Endothelial cell (in vitro differentiated cells): ENCODE measurements at places on chromosomes 11 and 22.

DNA sequence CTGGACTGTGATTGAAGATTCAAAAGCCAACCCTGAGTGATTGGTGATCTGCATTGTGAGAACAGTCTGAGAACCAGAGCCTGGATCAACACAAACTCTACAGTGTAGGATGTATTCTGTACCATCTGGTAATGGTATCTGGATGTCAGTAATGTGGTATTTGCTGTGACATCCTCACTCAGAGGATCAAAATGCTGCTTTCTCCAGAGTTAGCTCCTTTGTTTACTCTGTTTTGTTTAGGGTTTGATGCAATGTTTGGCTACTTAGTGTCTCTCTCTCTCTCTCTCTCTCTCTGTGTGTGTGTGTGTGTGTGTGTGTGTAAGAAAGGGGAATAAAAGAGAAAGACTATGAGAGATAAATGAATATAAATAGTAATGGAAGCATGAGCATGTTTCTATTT, 24.3 kb downstream of the CASP4 start:
- DNase-seq: no peak

GRCh38 chr11:112949781-112950575, 11.2 kb upstream of the NCAM1 start:
- DNase-seq: no peak

DNA sequence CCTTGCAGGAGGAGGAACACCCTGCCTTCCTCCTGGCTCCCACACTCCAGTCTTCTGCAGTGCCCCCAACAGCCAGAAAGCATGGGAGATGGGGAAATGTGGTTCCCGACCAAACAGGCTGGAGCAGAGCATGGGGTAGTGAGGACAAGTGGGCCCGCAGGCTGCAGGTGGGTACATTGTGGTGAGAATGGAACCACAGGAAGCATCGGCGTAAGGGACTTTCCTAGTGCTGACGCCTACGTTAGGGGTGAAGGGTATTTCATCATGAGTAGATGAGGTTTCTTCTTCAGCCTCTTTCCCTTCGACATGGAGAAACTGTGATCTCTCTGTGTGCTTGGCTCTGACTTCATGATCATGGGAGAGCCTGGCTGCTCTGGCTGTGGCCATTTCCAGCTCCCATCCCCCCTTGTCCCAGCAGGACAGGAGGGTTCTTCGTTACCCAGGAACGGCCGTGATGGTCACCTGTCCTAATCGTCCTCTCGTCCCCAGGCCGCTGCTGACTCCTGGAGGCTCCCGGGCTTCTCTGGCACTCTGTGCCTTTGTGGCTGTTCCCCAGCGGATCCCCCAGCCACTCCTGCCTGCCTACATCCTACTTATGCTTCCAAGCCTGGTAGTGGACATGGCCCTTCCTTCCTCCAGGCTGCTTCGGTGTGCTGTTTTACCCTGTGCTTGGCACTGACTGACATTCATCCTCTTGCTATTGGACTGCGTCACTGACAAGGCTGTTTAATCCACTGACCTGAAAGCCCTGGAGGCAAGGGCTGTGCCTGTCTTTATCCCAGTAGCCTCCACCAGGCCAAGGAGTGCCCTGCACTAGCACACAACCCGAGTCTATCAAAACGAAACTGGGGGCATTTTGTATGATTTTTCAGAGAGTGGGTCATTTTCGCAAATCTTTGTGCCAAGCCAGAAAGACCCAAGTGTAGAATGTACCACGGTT, 65.2 kb upstream of the CECR2 start:
- DNase-seq: no peak

- no peak for DNase-seq
Measured at GRCh38 chr22:20857247-20857643, 1.4 kb downstream of the PI4KA start.

DNA sequence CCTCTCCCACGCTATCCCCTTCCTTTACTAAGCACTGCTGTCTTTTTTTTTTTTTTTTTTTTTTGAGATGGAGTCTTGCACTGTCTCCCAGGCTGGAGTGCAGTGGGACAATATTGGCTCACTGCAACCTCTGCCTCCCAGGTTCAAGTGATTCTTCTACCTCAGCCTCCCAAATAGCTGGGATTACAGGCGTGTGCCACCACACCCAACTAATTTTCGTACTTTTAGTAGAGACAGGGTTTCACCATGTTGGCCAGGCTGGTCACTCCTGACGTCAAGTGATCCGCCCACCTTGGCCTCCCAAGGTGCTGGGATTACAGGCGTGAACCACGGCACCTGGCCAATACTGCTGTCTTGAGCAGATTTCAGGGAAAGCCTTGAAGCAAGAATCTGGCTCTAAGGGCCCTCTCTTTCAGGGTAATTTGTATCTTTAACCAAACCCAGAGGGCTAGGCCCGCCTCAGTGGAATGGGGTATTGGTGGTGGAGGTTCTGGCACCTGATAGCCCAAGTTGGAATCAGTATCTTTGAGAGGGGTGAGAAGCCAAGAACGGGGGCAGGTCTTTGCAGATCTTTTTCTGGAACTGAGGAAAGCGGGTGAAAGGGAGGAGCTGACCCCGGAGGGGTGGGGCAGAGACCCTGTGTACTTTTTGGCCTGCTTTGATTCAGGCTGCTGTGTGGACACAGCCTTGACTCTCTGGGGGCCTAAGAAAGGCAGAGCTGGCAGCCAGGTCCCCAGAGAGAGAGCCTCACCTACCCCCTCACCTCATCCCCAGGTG, 37.0 kb downstream of the TRIOBP start:
- no peak for DNase-seq

GRCh38 chr11:133081020-133081419, 451.3 kb downstream of the OPCML start:
- no peak for DNase-seq

DNA sequence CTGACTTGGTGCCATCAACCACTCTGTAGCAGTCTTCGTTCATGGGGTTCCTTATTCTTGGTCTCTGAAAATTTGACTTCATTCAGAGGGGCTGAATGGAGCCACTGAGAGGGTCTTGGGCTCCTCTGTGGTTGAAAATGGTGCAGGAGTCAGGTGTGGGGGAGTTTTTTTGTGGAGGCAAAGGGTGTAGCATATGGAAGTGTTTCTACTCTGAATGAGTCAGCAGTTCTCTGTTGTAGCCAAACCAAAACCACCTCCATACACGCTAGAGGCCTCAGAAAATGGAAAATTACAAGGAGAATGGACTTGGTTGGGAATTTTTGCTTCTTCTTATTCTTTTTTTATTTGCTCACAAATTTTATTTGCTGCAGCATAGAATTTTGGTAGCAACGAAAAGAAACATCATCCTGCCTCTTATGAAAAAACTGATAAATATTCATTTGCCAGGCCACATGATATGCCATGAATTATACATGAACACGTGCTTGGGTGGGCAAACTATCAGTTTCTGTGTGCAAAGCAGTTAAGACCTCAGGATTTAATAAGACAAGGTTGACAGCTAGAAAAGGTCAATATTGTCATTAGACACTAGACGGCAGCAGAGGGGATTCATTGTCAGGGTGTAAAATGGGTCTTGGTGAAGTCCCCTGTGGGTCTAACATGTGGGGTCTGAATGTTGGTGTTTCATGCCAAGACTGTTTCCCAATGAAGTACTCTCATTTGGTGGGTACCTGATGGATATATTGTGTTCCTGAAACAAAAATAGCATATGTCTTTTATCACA, 111.7 kb downstream of the MYO18B start:
- DNase-seq: no peak

- DNase-seq: no peak
Measured at GRCh38 chr11:96366024-96366423, 23.0 kb upstream of the MAML2 start.

- DNase-seq: no peak
Measured at GRCh38 chr11:75035911-75036565, 47.3 kb downstream of the NEU3 start.

GRCh38 chr22:37633089-37633624, 6.3 kb upstream of the SH3BP1 start:
- no peak for DNase-seq

- no peak for DNase-seq
Measured at GRCh38 chr11:38476808-38477575, 1879.0 kb upstream of the RAG2 start.

DNA sequence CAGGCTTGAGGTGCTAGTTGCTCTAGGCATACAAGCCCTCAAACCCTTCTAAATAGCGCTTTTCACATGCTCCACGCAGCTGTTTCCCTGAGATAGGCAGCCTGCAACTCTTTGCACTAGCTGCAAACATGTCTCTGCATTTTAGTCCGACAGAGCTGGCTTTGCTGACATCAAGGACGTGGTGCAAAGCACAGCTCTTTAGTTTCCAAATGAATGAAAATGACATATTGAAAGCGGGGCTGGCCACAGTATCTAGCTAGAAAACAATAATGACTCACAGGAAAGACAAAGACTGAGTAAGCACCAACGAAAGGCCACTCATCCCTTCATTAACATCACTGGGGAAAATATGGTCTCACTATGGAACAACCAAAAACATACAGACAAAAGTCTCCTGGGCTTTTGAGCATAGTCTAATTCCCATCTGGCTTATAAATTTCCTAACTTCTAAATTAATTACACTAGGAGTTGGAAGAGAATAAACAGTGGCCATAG, 15.3 kb upstream of the ZC3H12C start:
- no peak for DNase-seq

DNA sequence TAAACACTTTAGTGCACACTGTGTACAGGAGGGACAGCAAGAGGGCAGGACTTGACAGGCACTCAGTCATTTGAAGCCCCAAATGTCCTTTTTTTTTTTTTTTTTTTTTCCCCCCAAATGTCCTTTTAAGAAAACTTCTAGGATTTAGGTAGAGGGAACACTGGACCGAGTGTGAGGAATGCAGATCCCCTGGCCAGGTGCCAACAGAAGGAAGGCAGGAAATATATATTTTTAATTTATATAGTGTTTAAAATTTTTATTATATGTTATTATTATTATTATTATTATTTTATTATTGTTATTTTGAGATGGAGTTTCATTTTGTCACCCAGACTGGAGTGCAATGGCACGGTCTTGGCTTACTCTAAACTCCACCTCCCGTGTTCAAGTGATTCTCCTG, 35.5 kb downstream of the ARHGAP8 start:
- no peak for DNase-seq

DNA sequence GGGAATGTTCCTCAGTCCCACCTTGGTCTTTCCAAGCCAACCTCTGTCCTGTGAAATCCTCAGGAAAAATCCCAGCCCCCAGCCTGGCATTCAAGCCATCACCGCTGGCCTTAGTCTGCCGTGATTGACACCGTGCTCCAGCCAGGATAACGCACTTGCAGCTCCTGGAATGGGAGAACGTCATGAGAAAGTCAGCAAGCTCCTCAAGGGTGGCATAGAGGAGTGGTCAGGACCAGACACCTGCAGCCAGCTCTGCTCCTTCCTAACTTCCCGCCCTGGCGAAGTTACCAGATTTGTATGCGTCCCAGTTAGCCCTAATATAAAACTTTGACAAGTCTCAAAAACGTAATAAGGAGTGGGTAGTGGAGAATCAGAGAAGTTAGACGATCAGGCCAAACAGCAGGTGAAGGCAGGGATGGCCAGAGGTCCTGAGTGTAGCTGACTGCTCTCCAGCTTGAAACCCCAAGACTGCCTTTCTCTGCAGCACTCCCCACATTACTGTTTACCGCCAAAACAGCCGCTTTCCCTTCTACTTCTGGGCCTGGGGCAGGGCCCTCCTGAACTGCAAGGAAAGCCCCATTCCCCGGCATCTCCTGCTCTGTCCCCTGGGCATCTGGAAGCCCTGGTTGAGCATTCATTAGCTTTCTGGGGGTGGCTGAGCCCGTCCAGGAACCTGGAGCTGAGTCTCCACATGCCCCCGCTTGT, 1.3 kb upstream of the DKK3 start:
- DNase-seq: no peak

DNA sequence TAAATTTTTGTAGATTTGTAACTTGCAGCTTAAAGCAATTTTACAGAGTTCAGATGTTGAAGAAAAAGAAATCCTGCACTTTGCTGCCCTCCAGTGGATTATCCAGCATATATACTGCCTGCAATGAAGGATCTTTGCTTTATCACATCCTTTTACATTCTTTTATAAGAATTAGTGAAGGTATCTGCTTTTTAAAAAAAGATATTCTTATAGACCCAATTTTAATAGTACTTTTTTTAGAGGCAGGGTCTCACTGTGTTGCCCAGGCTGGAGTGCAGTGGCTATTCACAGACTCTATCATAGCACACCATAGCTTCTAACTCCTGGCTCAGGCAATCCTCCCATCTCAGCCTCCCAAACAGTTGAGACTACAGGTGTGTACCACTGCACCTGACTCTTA, 60.7 kb downstream of the TTC17 start:
- DNase-seq: peak; percentile 28

GRCh38 chr11:6393989-6394670, 3.9 kb downstream of the SMPD1 start:
- no peak for DNase-seq

DNA sequence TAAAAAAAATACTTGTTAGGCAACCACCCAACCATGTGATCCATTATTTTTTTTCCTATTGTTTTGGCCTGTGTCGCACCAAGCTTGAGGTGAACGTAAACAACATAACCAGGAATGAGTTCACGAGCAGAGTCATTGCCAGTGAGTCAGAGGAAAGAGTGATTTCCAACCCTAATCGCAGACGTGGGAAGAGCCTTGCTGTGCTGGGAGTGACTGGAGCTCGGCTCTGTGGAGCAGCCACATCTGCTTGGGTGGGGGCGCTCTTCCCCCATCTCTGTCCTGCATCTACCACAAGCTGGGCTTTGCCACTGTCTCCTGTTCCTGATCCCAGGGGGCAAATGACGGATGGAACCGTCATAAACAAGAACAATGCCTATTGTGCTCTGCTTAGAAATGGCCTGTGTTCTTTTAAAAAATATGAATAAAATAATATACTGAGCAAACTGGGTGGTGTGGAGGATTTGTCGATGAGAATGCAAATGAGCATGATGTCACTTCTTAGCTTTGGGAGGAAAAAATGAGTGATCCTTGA, 210.0 kb downstream of the KIRREL3 start:
- no peak for DNase-seq

DNA sequence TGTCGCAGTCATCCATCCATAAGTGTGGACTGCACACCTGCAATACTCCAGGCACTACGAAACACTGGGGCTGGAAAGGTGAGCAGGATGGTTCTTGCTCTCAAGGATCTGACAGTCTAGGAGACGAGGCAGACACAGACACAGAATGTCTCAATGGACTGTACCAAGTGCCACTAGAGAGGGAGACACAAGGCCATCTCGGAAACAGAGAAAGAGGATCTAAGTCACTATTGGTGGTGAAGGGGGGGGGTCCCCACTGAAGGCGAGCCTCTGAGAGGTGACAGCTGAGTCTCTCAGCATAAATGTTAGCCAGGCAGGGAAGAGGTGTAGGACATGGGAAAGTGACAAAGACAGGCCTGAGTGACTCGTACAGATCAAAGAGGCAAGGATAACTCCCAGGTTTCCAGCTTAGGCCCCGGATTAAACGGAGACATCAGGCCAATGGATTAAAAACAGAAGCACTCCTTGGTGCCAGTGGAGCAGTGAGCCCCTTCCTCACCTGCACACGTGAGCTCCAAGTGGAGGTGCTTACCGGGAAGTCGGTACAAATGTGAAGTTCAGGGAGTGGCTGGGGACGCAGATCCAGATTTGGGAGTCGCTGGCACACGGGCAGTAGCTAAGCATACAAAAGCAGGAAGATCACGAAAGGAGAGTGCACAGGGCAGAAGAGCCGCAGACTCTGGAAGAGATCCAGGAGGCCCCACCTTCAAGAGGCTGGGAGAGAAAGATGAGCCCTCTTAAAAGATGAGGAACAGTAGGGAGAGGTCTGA, 117.2 kb downstream of the MICAL3 start:
- no peak for DNase-seq

- peak; percentile 24 for DNase-seq
Measured at GRCh38 chr11:46676436-46677158, 23.8 kb downstream of the ARHGAP1 start.

- DNase-seq: no peak
Measured at GRCh38 chr11:93444617-93445073, 98.5 kb downstream of the SMCO4 start.

- DNase-seq: peak; percentile 85
Measured at GRCh38 chr11:67262731-67263675, 3.3 kb upstream of the GRK2 start.
